AG09319 (cell line): ENCODE measurements at places on chromosomes 16 and 17.

GRCh38 chr16:55900616-55901393 lies 25.6 kb upstream of the CES5A start:
- no peak for DNase-seq

DNA sequence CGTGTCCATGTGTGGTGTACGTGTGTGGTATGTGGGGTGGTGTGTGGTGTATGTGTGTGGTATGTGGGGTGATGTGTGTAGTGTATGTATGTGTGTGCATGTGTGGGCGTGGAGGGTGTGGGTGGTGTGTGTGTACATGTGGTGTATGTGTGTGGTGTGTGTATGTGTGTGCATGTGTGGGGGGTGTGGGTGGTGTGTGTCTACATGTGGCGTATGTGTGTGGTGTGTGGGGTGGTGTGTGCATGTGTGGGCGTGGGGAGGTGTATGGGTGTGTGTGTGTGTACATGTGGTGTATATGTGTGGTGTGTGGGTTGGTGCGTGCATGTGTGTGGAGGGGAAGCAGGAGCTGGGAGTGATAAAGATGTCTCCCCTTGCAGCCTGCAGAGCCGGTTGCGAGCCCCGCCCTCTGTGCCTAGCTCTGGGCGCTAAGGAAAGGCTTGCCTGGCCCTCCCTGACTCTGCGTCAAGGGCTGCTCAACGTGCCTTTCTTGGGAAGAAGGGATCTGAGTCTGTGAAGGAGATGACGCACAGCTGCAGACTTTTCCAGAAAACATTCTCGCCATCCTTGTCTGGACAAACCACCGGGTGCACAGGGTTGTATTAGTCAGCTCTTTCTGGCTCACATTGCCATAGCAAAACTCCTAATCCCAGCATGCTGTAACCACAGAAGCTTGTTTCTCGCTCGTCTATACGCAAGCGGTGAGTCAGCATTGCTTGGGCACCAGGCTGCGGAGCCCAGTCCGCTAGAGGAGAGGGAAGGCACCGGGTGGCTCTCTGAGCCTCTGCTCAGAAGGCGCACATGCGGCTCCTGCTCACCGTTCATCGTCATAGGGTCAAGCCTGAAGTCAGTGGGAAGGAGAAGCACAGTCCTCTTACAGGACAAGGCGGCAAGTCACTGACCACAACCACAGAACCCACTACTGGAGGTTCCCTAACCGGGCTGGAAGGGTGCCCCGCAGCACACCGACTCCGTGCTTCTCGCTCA lies 2.0 kb upstream of the CD300H start:
- DNase-seq, result peak; percentile 63

DNA sequence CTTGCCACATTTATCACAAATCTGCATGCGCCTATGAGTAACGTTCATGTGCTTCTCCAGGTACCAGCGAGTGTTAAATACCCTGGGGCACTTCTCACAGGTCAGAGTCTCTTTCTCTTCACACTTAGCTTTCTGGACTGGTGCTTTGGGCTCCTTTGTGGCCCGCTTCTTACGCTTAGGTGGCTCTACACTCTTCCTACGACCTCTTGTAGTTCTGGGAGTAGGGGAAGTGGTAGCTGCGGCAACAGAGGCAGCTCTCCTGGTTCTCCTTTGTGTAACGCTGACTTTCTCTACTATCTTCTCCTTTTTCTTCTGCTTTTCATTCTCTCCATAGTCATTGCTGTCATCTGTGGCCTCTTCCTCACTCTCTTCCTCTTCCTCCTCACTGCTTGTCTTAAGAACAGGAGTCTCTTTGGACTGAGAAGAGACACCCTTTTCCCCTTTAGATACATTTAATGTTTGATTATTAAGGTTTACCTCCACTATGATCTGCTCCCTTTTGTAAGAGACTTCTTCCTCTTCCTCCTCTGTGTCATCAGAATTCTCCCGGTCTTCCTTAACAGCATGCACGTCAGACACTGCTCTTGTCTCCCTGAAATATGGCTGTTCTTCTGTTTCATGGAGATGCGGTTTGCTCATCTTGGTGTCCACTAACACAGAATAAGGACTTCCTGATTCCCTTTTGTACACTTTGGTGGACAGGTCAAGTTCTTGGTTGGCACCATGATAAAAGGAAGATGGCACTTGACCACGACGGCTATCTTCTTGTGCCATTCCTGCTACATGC lies 45.0 kb downstream of the ZNF652 start:
- no peak for DNase-seq

- peak; percentile 62 for DNase-seq
Measured at GRCh38 chr17:48074322-48075081, 26.3 kb downstream of the NFE2L1 start.

GRCh38 chr17:76415786-76416185 lies 31.4 kb downstream of the SPHK1 start:
- no peak for DNase-seq

DNA sequence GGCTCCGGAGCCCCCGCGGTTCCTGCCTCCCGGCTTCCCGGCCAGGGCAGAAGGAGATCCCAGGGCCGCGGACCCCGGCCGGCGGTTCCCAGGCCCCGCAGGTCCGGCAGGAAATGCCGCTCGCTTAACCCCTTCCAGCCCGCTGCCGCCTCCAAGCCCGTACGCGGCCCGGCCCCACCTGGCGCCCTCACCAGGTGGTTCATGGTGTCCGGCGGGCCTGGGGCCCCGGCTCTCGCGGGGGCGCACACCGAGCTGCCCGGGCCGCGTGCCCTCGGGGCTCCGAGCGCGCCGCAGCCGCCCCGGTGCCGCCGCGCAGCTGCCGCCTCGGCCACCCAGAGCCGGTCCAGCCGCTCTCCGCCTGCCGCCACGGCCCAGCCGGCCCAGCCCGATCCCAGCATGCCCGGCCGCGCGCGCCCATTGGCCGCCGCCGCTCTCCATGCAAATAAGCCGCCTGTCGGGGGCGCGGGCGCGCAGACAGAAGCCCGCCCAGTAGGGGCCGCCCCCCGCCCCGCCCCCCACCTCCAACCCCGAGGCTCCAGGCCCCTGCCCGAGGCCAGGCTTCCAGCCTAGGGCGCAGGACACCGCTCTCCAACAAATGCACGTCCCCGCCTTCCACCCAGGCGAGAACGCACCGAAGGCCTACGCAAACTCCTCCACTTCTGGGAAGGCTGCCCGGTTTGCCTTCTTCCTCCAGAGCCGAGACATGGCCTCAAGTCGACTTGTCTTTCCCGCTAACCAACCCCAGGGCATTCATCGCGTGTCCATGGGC lies at the start of gene BCAR1:
BCAR1 (minus strand) TSS at position 345 of the 769 bp plus-strand sequence; CDS start at position 203, 142 bp downstream.
- DNase-seq, result peak; percentile 78

GRCh38 chr16:85332175-85332574 lies 219.9 kb upstream of the CIBAR2 start:
- DNase-seq, result no peak

DNA sequence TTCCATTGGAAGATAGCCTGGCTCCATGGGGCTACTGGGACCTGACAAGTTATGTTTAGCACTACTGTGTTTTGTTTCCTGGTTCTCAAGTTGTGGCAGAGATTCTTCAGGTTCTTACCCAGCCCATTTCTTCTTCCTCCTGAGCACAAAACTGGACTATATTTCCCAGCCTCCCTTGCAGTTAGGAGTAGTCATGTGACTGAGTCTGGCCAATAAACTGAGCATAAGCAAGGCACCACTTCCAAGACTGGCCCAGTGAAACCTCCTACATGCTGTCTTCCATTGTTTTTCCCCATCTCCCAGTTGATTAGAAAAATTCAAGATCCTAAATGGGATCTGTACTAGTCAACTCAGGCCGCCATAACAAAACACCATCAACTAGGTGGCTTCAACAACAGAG lies 28.2 kb upstream of the RBBP6 start:
- no peak for DNase-seq

DNA sequence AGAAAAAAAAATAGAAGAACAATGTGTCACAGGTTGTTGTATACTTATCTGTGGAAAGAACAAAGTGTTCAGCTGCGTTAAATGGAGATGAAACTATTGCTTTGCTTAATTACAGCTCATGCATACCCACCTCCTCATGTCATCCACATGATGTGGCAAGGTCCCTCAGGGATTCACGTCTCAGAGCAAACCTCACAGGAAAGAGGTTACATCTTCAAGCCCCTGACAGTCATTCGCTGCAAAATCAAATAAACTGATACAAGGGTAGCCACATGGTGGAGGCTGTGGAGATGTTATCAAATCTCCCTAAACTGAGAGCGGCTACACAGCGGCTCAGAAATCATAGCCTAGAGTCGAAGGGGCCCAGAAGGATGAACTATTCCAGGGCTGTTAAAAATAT lies 21.1 kb downstream of the GINS3 start:
- no peak for DNase-seq

DNA sequence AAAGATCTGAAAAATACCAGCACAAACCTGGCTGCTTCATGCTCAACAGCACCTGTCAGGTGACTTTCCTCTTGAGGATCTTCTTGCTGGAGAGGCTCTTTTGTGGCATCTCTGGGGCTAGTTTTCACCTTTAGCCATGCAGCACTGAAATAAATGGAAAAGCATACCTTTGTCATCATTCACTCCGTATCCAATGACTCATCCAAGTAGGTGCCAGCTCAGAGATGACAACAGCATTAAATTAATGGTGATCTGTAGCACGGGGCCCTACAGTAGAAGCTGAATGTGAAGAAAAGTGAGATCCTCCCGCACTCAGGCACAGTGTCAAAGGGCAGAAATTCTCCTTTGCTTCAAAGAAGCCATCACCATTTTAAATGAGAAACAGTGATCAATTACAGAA lies 32.2 kb downstream of the KIAA0753 start:
- no peak for DNase-seq

DNA sequence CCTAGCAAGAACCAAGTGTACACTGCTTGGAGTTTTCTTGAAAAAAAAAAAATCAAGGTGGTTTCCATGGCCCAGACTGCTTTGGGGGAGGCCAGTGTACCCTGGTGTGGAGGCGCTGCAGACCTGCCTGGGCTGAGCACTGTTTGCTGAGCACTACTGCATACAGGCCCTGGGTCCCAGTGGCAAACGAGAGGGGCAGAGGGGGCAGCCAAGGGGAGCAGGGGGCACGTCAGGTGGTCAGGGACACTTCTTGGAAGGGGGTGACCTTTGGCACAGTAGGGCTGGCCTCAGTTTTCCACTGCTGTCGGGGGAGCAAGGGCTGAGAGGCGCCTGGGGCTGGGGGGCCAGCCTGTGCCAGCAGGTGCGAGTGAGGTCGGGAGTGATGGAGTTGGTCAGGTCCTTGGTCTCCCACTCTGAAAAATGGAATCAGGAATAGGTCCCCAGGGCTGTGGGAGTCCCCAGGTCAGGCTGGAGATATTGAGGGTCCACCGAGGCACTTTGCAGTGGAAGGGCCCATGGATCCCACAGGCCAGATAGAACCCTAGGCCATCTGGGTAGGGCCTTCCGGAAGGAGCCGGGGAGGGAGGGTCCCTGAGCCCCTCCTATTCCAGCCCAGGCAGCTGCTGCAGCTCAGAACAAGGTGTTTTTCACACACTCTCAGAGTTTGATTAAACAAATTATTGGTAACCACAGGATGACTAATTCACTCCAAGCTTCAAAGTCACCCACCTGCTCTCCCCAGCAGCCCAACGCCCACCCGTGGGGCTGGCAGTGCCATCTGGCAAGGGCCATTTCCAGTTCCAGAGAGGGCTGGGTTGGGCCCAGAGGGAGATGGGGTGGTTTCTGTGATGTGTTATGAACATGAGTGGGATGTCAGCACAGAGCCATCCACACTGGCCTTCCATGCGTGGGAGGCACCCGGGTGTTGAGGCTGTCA lies 3.5 kb downstream of the ZFPM1 start:
- DNase-seq, result no peak

DNA sequence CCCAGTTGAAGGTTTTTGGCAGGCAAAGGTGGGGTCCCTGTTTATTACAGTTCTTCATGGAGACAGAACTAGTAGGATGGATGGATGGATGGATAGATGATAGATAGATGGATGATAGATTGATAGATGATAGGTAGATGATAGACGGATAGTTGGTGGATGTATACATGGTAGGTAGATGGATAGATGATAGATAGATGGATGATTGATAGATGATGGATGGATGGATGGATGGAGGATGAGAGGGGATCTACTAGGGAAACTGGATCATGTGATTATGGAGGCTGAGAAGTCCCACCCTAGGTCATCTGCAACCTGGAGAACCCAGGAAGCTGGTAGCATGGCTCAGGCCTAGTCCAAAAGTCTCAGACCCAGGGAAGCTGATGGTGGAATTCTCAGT lies 88.6 kb downstream of the ABCC1 start:
- DNase-seq, result no peak

GRCh38 chr17:19718613-19719354 lies 2.4 kb upstream of the SLC47A2 start:
- no peak for DNase-seq

DNA sequence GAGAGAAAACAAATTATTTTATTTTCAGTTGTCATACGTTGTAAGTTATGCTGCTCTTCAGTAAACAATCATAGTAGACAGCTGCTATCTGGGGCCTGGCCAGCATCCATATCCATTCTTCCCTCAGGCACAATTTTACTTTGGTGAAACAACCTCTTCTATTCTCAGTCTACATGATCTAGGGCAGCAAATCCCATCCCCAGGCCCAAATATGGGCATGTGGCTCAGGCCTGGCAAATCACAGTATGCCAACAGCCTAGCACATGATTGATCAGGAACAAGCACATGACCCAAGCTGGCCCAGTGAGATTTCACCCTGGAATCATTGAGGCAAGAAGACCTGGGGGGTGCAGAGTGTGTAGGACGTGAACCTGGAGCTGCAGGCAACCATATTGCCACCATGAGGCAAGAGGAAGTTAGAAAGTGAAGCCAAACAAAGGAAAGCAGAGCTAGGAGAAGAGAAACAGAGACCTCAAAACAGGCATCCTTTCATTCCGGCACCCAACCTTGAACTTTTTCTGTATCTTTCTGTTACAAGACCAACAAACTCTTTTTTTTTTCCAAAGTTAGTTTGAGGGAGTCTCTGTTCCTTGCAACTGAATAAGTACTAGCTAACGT lies 10.3 kb upstream of the ABCC12 start:
- no peak for DNase-seq

DNA sequence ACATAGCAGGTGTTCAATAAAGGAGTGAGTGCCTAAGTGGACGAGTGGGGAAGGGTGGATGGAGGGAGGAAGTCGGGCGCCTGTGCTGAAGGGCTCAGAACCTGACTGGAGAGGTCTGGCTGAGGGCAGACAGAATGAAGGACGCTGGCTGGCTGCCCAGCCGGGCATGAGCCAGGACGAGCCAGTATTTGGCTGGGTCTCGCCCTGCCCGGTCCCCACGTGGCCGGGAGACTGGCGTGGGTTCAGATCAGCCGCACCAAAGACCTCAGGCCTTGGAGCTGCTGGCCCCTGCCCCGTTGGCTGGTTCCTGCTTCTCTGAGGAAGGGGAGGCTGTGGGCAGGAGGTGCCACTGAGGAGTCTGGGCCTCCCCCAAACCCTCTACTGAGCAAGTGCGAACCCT lies 79.8 kb downstream of the ENGASE start:
- no peak for DNase-seq

DNA sequence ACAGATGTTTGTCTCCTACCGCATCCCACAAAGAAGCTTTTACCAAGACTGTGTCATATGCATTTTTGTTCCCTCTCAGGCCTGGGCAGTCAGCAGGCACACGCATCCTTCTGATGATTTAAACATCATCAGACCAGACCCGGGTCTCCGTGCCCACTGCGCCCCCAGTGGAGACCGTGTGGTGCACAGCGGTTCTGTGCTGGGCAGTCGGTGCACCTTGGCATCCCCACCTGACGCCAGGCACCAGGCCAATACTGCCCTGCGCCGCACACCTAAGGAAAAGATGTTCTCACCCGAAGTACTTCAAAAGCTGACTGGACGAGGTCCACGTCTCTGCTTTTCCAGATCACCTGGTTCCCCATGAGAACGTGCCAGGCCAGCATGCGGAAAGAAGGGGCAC lies 10.6 kb upstream of the PLD6 start:
- no peak for DNase-seq

GRCh38 chr17:17780922-17781590 lies 55.7 kb downstream of the SREBF1 start:
- DNase-seq, result no peak

- DNase-seq, result no peak
Measured at GRCh38 chr16:90044111-90044551, 24.9 kb upstream of the DBNDD1 start.
